ENCODE measurements at places on chromosomes 7 and 10.

DNA sequence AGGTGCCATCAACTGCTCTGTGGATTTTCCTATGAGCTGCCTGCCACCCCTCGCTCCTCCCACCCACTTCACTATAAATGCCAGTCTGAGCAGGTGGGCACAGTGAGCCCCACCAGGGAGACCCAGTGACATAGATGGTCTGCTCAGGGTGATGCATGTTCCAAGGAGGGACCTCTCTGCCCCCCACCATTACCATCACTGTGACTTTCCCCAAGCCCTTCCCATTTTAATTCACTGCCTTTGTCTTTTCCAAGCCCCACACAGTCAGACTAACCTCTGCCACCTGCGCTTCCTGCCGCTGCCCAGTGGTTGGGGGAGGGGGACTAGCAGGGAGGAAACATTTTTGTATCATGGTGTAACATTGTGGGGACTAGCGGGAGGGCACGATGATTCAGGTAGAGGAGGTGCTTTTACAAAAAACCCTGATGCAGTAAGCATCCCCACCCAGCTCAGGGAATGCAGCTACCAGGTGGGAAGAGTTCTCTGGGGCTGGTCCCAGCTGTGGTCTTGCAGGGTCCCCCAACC, 24.6 kb downstream of the PRSS2 start:
- peak; percentile 84 for DNase-seq

- DNase-seq: no peak
Observed at GRCh38 chr10:2887391-2888070, 179.8 kb upstream of the PFKP start.

DNA sequence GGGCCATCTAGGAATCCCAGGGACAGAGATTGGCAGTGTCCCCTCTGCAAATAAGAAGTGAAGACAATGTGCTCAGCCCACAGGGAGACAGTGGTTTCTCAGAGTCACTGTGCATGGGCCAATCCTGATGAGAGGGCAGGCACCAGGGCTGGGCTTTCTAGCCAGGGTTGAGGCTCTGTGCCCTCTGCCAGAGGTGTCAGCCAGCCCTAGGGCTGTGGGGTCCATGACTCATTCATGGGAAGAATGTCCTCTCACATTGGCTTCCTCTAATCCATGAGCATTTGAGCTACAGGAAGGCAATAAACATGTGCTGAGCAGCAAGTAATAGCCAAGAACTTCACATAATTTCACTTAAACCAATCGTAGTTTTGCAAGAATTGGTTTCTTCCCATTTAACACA, 482.0 kb upstream of the MGMT start:
- no peak for DNase-seq

DNA sequence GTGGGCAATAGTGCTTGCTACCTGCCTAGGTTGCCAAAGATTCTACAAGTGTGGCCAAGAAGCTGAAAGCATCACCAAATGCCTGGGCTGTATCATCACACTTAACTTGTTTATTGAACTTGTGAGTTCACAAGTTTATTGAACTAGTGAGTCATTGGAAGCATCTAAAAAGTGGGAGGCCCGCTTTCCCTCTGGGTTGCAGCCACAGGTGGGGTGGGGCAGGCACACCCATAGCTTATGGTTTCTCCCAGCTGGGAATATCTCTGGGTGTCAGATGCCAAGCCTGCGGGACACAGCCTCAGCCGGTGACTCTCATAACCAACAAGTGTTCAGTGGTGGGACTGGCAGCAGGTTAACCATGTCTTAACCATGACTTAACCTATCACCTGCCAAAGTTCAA, 145.9 kb upstream of the FAM13C start:
- no peak for DNase-seq

DNA sequence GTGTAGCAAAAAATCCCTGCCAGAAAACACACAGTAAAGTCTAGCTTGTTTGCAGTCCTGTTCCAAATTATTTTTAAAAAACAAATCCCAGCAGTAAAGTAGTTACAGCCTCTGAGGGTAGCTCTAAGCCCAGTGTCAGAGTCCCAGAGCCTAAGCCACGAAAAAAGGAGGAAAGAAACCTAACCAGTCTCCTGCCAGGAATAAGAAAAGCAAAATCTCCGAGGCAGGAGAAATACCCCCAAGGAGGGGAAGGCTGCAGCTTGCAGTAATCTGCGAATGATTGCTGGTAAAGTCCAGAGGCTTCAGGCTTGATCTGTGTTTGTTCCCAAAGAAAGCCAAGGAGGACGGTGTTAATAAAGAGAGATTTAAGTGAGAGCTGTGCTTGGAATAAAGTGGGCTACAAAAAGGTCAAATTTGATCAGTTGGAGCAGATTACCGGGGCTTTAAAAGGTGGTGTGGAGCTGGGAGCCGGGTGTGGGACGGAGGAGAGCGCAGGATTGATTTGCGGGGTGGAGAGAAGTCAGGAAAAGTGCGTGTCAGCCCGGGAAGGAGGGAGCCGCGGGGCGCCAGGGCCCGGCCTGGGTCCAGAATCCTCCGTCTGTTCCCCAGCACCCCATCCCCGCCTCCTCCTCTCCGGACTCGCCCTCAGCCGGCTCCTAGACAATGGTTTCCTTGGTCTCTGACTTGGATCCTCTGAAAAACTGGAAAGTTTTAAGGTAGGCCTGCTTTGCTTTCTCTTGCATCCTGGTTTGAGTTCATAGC, 219.4 kb upstream of the CELF2 start:
- DNase-seq: no peak

GRCh38 chr7:154676422-154677073, 326.4 kb downstream of the PAXIP1 start:
- no peak for DNase-seq

GRCh38 chr7:156776527-156776926, 116.5 kb downstream of the LMBR1 start:
- no peak for DNase-seq

DNA sequence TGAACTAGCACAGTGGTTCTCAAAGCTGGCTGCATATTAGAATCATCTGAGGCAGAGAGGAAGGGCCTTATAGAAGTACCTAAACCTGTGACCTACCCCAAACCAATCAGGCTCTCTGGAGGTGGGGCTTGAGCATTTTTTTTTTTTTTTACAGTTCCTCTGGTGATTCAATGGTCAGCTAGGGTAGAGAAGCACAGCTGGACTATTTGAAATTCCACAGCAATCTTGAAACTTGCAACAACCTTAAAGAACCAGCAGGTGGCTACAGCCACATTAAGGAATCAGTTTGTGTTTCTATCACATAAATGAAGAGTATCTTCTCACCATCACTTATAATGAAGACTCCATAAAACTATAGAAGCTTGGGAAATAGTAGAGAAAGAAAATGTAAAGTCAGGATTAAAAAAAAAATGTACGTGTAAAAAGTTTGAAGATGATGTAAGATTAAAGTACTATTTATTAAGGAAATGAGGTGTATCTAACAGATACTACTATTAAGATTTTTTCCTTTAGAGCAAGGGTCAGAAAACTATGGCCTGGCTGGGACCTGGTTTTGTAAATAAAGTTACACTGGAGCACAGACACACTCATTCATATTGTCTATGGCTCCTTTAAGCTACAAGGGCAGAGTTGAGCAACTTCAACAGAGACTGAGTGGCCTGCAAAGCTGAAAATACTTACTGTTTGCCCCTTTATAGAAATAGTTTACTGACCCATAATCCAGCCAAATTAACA, 3.8 kb downstream of the RTKN2 start:
- DNase-seq: peak; percentile 11

DNA sequence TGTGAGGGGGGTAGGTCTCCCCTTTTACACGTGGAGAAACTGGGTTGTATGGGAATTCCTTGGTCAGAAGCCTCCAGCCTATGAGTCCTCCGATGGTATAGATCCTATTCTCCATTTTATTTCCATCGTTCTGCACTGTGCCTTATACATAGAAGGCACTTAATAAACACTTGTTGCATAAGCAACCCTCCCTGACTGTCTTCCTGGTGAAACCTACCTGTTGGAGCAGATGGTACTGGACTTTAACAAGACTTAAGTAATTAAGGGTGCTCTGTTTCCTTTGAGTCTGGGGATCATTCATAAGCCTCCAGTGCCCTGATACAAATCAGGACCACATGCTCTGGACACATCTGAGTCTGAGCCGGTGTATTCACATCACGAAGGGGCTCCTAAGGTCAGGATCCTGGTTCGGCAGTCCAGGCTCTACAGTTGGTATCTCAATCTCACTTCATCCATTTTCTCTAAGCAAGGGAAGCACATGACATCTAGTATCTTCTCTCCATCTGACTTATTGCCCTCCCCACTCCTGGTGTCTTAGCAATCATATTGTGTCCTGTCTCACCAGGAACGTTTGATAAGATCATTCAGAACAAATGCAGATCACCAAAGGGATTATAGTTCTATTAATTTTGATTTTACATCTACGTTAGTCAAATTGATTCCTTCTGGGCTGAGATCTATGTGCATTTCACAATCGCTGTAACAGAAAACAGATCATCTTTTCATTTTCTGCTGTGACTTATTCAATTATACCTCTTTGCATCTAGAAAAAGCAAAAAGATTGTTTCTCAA, 22.8 kb upstream of the EZH2 start:
- no peak for DNase-seq

GRCh38 chr7:125661006-125661405, 731.4 kb upstream of the POT1 start:
- no peak for DNase-seq

- DNase-seq: no peak
Observed at GRCh38 chr10:128087884-128088709, 38.1 kb downstream of the MKI67 start.

- DNase-seq: no peak
Observed at GRCh38 chr7:143046426-143046851, 5.7 kb upstream of the OR6V1 start.

- DNase-seq: no peak
Observed at GRCh38 chr7:255721-256361, 34.1 kb upstream of the FOXL3 start.

- no peak for DNase-seq
Observed at GRCh38 chr10:8085251-8085650, 30.8 kb downstream of the GATA3 start.

DNA sequence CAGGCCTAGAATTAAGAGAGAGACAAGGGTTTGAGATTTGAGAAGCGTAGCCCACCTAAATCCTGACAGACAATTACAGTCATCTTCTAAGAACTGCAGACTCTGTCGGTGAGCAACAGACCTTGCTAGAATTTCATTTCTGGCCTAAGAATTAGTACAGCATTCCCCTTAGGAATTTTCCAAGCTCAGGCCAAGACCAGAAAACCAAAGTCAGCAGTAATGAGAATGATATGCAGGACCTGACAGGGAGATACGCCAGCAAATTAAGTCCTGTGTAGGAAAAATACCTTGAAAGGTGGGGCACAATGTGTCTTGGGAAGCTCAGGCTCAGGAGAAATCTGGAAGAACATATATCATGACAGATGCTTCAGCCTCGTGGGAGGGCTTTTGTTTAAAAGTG, 52.7 kb upstream of the HERPUD2 start:
- no peak for DNase-seq

- no peak for DNase-seq
Observed at GRCh38 chr7:918118-918425, 36.4 kb downstream of the ADAP1 start.

GRCh38 chr10:7756360-7756992, 31.3 kb downstream of the KIN start:
- peak; percentile 3 for DNase-seq

GRCh38 chr7:27096768-27097514, 1.1 kb upstream of the HOXA1 start:
- no peak for DNase-seq

DNA sequence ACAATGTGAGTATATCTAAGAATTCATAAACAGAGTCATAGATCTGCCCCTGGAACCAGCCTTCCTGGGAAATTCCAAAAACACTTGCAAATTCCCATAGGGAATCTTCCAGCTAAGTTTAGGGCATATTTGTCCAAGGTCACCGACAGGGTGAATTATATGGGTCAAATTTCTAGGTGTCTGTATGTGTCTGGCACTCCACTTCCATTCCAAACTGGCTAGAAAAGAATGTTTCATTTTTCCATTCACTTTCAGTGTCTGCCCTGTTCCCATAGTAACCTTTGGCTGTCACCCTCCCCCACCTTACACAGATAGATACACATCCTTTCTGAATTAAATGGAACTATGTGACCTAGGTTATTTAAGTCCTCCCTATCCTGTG, 230.9 kb downstream of the CREB5 start:
- no peak for DNase-seq

- no peak for DNase-seq
Observed at GRCh38 chr10:104328646-104328895, 9.7 kb downstream of the ITPRIP start.

- DNase-seq: no peak
Observed at GRCh38 chr10:21505711-21506278, 19.7 kb downstream of the SKIDA1 start.

- DNase-seq: no peak
Observed at GRCh38 chr7:159098424-159098786, 46.3 kb downstream of the VIPR2 start.

DNA sequence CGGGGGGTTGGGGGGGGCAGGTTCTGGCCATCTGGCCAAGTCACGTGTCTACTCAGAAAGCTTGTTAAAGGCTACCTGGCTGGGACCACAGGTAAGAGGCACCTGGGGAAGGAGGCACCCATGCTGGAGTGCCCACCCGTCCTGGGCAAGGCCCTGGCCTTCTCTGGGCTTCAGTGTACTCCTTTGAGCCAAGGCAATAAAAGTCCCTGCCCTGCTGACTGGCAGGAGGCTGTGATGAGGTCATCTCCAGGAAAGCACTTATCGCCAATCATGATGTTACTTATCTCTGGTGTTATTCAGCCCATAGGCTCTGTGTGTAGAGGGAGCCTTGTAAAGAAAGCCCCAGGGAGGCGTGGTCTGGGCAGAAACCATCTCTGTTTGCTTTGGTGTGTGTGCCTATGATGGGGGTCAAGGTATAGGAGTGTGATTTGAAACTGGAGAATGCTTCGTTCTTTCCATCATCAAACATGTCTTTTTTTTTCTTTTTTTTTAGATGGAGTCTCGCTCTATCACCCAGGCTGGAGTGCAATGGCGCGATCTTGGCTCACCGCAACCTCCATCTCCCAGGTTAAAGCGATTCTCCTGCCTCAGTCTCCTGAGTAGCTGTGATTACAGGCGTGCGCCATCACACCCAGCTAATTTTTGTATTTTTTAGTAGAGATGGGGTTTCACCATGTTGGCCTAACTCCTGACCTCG, 2.5 kb upstream of the CLDN4 start:
- peak; percentile 19 for DNase-seq

GRCh38 chr10:104122225-104123107, 495 bp downstream of the SFR1 start:
- DNase-seq: no peak

GRCh38 chr10:127997937-127998336, 91.0 kb downstream of the PTPRE start:
- no peak for DNase-seq

GRCh38 chr7:151864081-151864480, 12.8 kb downstream of the PRKAG2 start:
- DNase-seq: no peak

Data from CD4-positive, alpha-beta T cell treated with Interleukin-6 at 100 ng/mL for 8 hours (primary cell).